ENCODE measurements at places on chromosomes 5 and 9.

- no peak for DNase-seq
Measured at GRCh38 chr5:469752-470483, 26.9 kb downstream of the EXOC3 start.

GRCh38 chr5:16603701-16604100 is 13.1 kb downstream of the RETREG1 start:
- DNase-seq = no peak

- no peak for DNase-seq
Measured at GRCh38 chr5:33092719-33093118, 348.0 kb upstream of the TARS1 start.

DNA sequence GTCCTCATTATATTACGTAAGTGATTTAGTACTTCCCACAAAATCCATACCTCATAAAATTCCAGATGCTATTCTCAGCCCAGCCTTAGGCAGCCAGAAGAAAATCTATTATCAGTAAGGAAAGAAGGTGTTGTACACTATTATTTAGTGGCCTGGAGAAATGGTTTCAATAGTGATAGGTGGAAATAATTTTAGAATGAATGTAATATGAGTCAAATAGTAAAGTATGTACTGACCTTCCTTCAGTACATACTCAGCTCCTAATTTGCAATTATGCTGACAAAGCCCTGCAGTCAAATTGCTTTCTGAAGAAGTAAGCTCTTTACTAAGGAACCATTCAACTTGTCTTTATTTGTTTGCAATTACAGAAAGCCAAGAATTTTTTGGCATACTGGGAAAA is 409.2 kb downstream of the HTR1A start:
- no peak for DNase-seq

DNA sequence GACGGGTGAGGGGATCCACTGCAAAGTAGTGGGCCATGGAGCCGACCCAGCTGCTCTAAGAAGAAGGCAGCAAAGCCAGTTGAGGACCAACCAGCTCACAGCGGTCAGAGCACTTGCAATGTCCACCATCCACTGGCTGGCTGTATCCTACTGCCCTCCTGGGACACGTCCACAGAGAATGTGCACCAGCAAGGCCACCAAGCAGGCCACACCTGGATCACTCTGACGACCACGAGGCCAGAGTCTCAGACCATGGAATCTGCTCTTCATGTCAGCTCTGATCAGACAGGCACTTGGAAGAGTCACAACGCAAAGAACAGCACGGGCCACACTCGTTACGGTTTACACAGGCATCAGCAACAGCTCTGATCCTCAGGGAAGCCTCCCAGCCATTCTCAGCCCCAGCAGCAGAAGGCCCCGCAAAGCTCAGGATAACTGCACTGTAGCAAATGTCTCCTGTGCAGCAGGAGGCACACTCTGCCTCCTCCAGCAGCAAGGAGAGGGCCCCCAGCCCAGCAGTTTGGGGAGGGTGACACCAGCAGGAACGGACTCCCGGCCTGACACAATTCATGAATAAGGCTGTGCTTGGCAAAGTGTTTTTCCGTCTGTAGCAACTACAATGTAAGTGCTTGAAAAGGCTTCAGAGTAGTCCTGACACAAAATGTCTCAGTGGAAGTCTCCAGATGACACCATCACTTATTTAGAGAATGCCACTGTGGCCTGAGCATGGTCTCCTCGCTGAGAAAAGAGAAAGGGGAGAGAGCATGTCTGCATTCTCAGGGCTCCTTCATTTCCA is 15.7 kb downstream of the SEMA4D start:
- DNase-seq = no peak

DNA sequence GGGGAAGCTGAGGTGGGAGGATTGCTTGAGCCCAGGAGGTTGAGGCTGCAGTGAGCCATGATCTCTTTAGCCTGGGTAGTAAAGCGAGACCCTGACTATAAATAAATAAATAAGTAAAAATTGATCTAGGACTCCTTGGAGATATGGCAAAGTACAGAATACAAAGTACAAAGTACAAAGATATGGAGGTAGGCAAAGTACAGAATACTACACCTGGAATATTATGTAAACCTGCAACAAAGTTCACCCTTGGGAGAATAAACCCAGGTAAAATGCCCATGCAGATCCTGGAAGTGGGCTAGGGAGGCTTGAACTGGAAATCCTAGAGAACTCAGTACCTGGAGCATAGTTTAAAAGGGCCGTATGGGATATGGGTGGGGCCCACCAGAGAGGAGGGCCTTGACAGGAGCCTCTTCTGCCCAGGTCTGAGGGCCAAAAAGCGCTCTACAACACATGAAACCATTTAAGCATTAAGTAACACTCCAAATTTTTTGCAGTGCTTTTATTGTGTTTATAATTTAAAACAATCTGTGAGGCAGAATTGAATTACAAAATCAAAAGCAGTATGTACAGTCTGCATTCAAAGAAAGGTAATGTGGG is 20.7 kb downstream of the TTC1 start:
- DNase-seq = no peak

- no peak for DNase-seq
Measured at GRCh38 chr5:143229896-143230675, 173.4 kb downstream of the NR3C1 start.

All from stimulated activated CD8-positive, alpha-beta memory T cell treated with anti-CD3 and anti-CD28 coated beads, Interleukin-4, amount 100 ng/mL, for 1 hour (primary cell).